ENCODE measurements at places on chromosomes 4 and X.

- no peak for DNase-seq
Measured at GRCh38 chrX:115957862-115958490, 212.6 kb upstream of the AGTR2 start.

GRCh38 chr4:144778364-144778763, 132.4 kb downstream of the HHIP start:
- no peak for DNase-seq

DNA sequence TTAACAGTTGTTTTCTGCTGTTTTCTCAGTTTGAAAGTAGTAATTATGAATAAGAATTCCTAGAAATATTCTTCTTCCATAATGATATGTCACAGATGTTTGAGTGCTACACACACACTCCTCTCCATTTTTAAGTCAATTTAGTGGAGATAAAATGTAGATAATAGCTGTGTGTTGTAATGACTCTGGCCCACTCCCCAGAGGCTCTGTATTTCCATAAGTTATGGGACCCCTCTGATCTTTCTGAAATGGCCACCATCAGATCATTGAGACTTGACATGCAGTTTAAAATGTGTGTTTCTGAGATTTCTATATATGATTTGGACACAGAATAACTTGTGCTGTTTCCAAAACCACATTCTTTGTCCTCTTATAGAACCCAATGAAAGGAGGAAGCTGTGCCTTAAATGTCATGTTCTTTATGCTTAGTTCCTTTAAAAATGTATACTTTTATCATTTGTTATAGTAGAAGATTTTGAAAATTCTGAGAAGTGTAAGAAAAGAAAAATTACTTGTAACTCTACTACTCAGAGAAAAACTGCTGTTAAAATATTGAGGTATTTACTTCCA, 46.4 kb downstream of the GAB1 start:
- DNase-seq: no peak

DNA sequence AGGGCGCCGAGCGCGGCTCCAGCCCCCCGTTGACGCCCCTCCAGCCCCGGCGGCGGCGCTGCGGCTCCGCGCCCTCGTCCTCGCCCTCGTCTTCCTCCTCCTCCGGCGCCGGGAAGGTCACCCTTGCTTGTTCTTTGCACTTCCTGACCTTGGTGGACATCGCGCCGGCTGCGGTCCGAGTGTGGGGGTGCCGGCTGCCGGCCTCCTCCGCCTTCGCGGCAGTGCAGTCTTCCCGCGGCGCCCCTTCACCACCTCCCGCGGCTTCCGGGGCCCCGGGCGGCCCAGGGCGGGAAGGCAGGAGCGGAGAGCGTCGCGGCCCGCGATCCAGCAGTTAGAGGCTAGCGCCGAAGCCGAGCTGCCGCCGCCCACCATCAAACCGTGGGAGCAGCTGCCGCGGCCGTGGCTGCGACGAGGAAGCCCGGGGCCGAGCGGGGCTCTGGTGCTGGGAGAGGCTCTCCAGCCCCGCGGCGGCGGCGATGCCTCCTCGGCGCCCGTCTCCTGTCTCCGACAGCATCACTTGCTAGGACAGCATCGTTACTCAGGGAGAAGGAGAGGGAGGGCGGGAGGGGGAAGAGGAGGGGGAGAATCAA, at the start of gene TRPC3:
TSS of gene TRPC3 (minus strand) at position 540 of the 590 bp plus-strand sequence. CDS start at position 160, 380 bp downstream.
- peak; percentile 48 for DNase-seq

- no peak for DNase-seq
Measured at GRCh38 chr4:95073646-95074045, 315.9 kb downstream of the BMPR1B start.

DNA sequence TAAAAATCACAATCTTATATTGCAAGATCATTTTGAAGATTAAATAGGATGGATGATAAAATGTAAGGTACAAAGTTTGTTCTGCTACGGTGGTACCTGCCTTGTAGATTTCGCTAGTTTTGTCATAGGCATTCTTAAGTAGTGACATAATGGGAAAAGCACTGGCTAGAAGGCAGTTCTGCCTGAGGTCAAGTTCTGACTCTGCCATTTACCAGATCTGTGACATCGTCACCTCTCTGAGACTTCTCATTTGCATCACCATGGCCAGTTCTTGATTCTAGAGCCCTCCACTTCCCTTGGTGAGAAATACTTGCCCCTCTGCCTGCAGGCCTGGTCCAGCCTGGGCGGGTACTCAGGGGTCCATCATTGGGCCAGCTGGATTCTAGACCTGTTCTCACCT, 85.2 kb downstream of the HS3ST1 start:
- DNase-seq: no peak

- no peak for DNase-seq
Measured at GRCh38 chr4:123748806-123749205, 352.2 kb downstream of the SPRY1 start.

GRCh38 chr4:13537832-13538177, 6.5 kb downstream of the NKX3-2 start:
- no peak for DNase-seq

DNA sequence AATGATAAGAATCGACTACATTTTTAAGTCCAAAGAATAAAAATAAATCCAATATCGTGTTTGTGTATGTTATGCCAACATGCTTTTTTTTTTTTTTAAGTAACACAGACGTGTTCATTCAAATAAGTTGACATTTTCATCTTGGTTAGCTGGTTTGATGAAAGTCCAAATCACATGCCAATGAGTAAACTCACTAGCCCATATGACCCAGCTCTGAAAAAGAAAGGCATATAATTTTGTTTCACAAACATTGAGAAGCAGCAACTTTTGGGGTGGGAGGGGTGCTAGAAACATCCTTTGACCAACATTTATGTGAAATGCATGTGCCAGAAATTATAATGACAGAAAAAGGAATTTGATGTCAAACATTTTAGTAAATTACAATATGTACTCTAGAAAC, 61.6 kb upstream of the SPP1 start:
- DNase-seq: no peak

DNA sequence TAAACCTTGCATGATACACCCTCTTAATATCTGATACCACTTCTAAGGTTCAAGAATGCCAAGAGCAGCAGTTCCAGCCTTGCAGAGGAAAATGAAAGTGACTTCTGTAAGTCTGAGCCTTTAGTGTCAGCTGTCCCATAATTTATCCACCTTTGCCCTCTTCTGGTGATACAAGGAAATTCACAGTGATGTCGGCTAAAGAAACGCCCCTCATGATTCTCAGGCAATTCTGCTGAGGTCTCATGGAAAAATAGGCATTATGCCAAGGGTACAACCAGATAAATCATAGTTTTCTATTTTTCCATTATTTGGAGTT, 172.2 kb upstream of the CXCL13 start:
- DNase-seq: peak; percentile 54

DNA sequence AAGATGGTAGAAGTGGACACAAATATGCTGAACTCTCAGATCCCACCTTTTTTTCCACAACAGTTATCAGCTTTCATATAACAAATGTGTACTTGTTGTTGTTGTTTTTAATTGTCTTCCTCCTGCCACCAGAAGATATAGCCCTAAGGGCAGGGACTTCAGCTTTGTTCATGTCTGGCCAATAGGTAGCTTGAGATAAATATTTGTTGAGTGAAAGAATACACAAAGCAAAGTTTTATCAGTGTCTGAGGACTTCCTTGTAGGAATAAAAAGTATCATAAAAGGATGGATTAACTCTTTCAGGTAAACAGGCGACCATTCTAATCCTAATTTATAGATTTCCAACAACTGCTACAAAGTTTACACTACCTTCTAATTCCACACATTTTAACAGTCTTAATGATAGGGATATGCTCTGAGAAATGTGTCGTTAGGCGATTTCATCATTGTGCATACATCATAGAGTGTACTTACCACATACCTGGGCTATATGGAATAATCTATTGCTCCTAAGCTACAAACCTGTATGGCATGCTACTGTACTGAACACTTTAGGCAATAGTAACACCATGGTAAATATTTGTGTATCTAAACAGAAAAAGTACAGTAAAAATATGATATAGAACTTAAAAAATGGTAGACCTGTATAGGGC, 186.1 kb downstream of the ATOH1 start:
- DNase-seq: no peak

DNA sequence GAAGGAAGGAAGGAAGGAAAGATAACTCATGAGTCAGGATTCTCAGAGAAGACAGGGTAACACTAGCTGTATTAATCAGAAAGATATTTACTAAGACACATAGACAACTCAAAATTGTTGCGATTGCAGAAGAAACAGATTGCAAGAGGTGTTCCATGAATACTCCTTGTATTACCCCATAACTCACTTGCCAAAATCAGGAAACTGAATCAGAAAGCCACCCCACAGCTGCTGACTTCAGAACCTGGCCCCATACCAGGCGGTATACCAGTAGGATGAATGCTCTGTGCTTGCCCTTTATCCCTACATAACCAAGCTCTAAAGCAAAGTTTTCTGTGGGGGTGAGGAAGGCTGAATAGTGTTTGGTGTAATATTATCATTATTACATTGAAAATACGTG, 468.5 kb downstream of the IQCM start:
- no peak for DNase-seq

GRCh38 chr4:151659601-151660364, 101.0 kb downstream of the GATB start:
- peak; percentile 44 for DNase-seq

GRCh38 chr4:169756971-169757574, 671 bp downstream of the HPF1 start:
- peak; percentile 18 for DNase-seq

DNA sequence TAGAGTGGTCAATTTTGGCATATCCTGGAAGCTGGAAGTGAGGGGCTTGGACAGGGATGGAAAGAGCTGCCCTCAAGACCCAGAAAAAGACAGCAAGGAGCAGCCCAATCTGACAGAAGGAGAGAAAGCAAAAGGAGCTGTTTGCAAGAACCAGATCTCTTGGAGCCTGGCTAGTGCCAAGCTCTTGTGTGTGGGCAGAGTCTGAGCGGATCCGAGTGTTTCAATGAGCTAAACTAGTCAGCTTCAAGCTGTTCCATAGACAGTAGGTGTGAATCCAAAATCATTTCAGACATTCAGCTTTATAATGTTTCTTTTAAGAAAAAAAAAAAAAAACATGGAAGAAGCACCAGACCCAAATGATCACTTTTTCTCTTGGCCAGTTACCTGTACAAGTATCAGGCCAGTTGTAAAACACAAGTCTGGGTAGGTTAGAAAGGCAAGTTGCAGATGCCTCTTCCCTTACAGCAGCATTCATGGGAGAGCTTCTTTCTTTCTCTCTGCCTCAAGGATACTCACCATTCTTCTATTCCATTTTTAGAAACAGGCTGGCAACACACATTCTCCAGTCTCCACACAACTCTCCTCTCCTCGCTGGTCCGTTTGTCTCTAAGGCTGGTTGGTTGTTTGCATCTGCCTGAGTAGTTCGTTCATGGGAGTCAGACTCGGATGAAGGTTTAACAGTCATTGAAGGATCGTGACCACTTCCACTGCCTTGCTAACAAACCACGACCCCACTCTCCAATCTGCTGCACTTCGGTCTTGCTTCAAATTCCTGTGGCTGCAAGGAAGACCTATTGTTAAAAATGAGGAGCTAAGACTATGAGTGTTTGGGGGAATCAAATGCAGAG, 105.2 kb upstream of the GATB start:
- DNase-seq: no peak

DNA sequence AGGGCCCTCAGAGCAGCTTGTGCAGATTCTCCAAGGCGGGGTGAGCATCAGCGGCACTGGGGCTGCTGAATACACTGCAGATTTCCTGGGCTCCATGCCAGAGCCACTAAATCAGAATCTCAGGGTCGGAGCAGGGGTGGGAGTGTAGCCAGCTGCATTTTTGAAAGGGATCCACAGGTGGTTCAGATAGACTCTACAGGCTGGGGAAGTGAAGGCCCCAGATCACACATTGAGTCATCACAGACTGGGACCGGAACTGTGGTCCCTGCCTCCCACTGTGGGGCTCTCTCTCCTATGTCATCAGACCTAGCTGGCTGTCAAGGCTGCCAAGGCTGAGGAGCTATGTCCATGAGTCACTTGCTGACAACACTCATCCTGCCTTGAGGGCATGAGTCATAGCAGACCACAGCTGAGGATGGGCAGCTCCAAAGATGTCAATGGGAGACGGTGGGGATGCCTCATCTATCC, 162.3 kb upstream of the MAMLD1 start:
- DNase-seq: peak; percentile 99

- no peak for DNase-seq
Measured at GRCh38 chr4:180234730-180235129, 2008.5 kb upstream of the TENM3 start.

DNA sequence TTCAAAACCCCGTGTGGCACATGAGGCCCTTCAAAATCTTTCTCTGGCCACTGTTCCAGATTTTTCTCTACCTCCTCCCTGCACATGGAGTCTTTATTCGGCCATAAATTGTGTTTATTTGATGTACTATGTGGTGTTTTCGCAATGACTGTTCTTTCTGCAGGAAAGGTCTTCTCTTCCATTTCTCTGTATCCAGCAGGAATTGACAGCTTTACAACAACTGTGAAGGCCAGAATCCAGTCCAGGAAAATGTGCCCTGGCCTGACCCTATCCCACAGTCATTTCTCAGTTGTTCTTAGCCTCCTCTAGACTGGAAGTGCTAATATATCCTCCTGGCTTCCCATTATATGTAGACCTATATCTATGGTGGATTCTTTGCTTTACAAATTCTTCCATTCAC, 191.4 kb downstream of the COL25A1 start:
- DNase-seq: peak; percentile 31

GRCh38 chrX:1519022-1519497, 17.9 kb downstream of the P2RY8 start:
- no peak for DNase-seq

GRCh38 chr4:109925396-109925795, 12.7 kb downstream of the EGF start:
- no peak for DNase-seq

DNA sequence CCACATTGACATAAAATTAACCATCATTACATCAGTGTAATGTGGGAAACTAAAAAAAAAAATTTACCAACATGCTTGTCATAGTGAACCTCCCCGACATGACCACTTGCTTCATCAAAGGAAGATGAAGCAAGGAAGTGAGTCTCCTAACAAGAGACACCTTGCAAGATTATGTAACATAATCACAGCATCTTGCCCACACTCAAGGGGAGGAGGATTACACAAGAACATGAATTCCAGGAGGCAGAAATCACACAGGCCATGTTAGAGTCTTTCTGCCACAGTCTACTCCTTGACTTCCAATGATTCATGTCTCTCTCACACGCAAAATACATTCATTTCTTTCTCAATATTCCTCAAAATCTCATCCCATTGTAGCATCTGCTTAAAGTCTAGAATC, 93.3 kb downstream of the AKAP4 start:
- peak; percentile 1 for DNase-seq

DNA sequence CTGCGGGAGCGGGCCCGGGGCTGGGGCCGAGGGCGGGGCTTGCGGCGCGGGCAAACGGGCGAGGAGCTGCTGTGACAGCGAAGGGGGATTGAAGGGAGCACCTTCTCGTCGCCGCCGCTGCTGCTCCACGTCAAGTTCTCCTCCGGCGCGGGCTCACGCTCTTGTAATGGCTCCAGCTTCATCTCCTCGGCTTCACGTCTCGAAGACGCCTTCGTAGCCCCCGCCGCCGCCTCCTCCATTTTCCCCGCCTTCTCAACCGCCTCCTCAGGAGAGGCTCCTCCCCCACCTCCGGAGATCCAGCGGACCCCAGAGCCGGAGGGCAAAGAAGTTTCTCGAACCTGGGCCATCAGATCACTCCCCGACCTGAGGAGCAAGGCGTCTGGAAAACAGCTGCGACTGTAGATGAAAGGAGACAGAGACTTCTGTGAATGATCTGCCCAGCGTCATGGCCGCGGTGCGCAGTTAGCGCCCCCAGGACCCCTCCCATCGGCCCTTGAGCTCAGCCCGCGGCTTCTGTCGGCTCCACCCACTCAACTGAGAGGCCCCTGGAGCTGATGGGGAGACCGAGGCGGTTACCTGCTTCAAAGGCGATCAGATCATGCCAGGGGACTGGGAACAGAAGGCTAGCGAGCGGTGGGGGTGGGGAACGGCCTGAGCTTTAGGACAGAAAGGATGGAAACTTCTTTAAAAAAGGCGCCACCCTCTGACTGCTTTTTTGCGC, 895 bp downstream of the USP51 start:
- peak; percentile 67 for DNase-seq
